ENCODE measurements at places on chromosomes 2 and 18.

DNA sequence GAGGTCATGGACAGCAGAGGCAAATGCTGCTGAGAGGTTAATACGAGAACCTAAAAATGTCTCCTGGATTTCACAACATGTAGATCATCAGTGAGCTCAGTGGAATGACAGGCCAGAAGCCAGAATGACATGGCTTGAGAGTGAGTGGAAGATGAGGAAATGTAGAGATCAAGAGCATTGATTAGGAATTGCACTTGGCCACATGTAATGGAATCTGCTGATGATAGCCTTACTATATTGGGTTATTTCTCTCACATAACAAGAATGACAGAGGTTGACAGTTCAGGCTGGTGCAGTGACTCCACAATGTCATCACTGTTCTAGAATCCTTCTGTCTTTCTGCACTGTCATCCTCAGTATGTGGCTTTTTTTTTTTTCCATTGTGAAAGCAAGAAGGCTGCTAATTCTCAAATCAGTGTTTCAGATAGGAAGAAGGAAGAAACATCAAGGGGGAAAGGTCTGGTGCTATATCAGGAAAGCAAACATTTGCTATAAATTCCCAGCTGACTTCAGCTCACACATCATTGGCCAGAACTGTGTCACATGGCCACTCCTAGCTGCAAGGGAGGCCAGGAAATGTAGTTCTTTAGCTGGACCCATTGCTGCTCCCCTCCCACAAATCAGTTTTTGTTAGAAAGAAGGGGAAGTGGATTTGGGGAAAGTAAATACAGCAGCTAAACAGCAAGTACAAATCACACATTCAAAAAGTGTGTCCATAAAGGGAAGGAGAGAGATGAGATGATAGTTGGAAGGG, 127.2 kb downstream of the FAM161A start:
- DNase-seq: no peak

- DNase-seq: no peak
Measured at GRCh38 chr18:24446953-24447538, 13.4 kb upstream of the HRH4 start.

DNA sequence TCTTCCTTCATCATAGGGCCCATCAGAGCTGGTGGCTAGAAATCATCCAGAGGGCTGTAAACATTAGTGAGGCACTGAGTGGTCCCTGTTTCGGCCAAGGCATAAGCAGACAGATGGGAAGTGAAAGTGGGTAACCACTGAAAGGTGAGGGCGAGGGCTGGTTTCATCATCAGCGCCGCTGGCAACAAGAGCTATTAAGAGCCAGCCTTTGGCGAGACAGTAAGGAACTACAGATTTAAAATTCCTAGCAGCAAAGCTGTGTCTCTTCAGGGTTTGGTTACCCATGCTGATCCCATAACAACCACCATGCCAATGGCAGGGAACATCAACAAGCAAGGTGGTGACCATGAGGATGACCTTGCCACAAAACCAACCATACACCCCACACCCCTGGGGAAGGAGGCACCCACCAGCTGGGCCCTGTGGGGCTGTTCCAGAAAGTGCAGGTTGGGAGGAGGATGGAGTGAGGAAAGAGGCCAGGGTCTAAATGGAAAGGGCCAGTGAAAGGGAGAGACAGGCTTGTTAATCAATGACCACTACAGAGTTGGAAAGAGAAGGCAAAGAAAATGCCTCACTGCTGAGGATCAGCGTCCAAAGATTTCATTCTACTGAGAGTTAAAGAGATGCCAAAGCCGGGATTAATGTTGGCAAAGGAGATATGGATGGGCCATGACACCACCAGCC, 9.0 kb upstream of the SLC20A1 start:
- DNase-seq: no peak

DNA sequence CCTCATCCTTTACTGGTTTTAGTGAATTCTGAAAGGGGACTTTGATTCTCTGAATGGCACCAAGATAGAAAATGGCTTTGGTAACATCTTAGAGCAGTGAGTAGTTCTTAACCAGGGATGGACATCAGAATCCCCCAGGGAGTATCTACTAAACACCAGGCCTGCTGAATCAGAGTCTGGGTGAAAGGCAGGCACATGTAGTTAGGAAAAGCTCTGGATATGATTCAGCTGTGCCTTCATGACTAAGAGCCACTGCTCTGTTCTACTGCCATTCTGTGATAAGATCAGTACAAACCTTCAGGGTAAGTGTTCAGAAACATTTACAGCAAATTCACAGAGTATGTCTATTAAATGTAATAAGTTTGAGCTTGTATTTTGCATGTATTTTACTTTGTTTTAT, 46.2 kb upstream of the B3GNT2 start:
- DNase-seq: no peak

GRCh38 chr2:9889812-9890261, 46.6 kb downstream of the TAF1B start:
- no peak for DNase-seq

DNA sequence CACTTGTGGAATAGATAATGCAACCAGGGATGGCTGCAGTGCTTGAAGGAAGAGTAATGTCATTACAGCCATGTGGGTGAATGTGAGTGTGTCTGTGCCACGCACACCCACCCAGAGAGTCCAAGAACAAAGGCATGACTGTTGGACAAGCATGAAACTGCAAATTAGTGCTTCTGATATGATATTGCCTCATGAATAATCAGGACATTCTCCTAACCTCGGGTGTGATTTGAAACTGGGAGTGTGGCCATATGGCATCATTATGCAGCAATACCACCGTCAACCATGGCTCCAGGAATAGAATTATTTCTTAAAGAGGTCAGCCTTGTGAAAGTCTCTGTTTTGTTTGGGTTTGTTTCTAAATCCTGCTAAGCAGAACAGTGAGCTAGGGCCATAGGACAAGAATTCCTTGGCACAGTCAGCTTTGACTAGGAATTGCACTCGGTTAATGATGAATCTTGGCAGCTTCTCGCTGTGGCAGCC, 678.0 kb upstream of the RAB6C start:
- DNase-seq: no peak

GRCh38 chr2:48711343-48711742, 44.2 kb downstream of the LHCGR start:
- no peak for DNase-seq

GRCh38 chr2:215528555-215528954, 92.7 kb upstream of the FN1 start:
- no peak for DNase-seq

- DNase-seq: no peak
Measured at GRCh38 chr2:169087757-169088379, 18.5 kb downstream of the DHRS9 start.

DNA sequence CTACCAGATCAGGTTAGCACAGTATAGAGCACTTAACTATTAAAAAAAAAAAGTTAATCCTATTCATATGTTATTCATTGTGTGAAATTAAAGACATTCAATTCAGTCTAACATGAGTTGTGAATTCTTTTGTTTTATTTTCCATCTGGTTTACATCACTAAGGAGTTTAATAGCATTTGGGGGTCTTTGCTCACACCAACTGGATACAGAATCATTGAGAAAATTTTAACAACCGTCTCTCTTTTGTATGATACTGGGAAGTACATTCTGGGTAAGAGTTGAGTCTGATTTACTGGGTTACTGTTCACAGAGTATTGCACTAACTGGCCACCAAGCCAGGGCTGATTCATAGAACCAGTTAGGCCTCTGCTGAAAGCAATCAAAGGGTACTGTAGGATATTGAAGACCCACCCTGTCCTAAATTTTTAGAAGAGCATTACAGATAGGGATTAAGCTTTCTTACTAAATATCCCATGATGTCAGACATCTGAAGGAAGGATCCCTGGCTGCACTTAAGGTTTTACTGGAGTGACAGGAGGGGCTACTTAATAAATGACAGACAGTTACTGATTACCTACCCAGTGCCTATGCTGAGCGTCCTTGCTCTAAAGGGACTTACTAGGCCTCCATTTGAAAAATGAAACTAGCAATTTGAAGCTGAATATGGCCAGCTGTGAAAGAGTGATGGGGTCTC, 387.9 kb downstream of the SETBP1 start:
- DNase-seq: no peak

GRCh38 chr2:11682590-11682915, 12.6 kb upstream of the NTSR2 start:
- no peak for DNase-seq

- no peak for DNase-seq
Measured at GRCh38 chr18:56825878-56826277, 174.7 kb downstream of the WDR7 start.

GRCh38 chr2:6454286-6454990, 411.3 kb downstream of the CMPK2 start:
- no peak for DNase-seq

- no peak for DNase-seq
Measured at GRCh38 chr2:30981096-30981495, 157.1 kb downstream of the GALNT14 start.

GRCh38 chr2:45759310-45759851, 107.9 kb downstream of the PRKCE start:
- no peak for DNase-seq

GRCh38 chr2:71614976-71615766, 161.8 kb downstream of the DYSF start:
- DNase-seq: no peak

GRCh38 chr2:37852585-37853014, 72.5 kb upstream of the RMDN2 start:
- DNase-seq: no peak

GRCh38 chr2:13003500-13003899, 286.8 kb downstream of the TRIB2 start:
- DNase-seq: no peak

- no peak for DNase-seq
Measured at GRCh38 chr2:200786826-200787225, 24.9 kb upstream of the BZW1 start.

- no peak for DNase-seq
Measured at GRCh38 chr2:9286554-9287399, 80.2 kb downstream of the ASAP2 start.

GRCh38 chr2:145235312-145235711, 715.4 kb upstream of the ZEB2 start:
- no peak for DNase-seq

- no peak for DNase-seq
Measured at GRCh38 chr2:8059794-8060193, 622.1 kb upstream of the ID2 start.

GRCh38 chr2:101197215-101197745, 46.1 kb upstream of the TBC1D8 start:
- peak; percentile 9 for DNase-seq

DNA sequence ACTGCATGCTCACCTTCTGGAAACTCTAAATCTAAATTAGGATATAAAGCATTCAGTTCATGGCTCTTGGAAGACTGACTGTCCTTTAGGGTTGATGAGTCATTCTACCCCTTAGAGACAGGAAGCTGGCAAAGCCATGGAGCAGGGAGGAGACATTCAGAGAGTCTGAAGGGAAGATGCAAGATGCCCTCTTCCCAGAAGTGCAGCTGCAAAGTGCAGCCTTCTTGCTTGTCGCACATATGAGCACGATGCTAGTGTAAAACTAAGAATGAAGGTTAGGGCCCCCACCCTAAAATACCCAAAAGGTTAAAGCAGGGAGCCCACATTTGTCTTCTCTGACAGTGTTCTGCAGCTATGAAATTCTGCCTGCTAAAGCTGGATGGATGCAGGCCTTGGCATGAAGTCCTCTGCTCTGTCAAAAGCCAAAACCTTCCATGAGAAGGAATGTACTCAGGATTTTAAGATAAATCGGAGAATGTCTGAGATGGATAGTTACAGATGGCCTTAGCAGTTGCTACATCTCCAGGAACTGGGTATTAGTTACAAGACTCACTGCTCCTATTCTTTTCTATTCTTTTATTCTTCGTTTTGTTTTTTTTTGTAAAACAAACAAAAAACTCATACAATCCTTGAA, 89.7 kb downstream of the POLE4 start:
- no peak for DNase-seq

- DNase-seq: no peak
Measured at GRCh38 chr2:86372133-86372532, 34.7 kb upstream of the REEP1 start.

DNA sequence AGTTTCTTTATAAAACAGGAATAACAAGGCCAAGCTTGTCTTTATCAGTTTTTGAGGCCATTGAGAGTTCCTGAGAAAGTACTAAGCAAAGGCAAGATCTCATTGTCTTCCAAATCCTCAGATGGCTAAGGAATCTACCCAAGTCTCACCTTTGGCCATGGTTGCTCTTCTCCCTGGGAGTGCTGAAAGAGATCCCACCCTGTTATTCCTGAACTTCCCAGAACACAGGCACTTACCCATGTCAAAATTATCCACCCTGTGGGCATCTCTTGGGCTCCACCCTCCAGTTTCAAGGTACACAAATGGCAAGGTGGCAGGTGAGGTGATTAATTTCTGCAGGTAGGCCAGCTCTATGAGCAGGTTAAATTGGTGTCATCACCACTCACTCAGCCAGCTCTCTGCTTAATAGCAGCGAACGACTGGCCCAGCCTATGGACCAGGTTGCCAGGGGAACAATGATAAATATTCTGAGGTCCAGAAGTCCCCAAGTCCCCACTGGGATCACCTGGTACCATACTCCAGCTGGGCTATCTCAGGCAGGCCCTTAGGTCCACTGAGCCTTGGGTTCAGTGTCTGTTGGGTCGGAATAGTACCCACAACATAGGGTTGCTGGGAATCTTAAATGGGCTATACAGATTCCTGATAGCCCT, 2.3 kb upstream of the SPRED2 start:
- no peak for DNase-seq

GRCh38 chr2:126722546-126722945, 66.6 kb downstream of the GYPC start:
- no peak for DNase-seq

DNA sequence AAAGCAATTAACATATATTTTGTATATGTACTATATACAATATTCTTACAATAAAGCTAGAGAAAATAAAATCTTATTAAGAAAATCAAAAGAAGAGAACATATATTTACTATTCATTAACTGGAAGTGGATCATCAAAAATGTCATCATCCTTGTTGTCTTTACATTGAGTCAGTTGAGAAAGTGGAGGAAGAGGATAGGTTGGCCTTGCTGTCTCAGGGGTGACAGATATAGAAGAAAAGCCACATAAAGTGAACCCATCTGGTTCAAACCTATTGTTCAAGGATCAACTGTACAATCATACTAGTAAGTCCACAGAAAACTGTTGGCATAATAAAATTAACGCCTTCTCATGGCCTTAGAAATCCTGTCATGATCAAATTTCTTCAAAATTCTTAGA, 26.6 kb downstream of the SESTD1 start:
- DNase-seq: no peak

DNA sequence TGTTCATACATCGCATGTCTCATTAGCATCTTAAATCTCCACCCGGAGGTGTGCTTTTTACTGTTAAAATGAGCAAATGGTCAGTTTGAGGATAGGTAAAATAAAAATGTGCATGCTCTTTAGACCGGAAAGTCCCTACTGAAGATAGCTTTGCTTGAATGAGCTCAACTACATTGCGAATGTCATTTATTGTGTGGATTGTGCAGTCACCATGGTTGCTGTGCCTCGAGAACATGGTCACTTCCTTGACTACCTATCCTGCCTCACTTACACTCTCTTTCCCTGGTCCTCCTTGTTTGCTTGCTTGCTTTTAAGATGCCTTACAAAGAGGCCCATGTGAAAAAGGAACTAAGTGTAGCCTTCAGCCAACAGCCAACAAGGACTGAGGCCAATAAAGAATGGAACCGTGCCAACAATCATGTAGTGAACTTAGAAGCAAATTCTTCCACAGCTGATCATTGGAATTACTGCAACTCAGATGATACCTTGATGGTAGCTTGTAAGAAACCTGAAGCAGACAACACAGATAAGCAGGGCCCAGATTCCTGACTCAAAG, 72.2 kb upstream of the BARD1 start:
- no peak for DNase-seq
